ENCODE measurements at places on chromosomes 7 and 10.

DNA sequence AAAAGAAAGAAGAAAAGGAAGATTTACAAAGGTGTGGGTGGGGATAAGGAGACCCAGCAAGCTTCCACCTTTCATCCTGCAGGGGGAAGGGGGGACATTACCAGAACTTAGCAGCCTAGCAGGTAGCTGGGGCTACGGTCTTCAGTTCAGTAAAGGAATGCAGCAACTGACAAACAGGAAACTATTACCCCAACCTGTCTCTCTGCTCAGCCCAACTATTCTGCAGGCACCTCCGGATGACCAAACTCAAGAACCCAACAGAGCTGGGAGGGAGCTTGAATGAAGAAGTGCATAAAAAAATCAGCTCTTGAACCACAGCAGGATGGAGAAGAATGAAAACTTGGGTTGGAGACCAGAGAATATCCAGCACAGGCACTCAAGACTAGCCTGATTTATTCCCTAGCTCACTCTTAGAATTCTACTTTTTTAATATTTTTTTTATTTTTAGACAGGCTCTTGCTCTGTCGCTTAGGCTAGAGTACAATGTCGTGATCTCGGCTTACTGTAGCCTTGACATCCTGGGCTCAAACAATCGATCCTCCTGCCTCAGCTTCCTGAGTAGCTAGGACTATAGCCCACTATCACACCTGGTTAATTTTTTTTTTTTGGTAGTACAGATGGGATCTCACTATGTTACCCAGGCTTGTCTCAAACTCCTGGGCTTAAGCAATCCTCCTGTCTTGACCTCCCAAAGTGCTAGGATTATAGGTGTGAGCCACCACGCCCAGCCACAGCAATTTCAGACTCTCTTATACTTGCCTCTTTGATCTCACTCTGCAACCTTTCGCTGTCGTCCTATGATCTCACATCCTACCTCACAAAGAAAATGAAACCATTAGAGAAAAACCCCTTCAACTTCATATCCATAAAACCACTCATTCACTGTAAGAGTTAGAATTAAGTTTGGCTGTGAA, 18.5 kb upstream of the C10orf67 start:
- no peak for DNase-seq

DNA sequence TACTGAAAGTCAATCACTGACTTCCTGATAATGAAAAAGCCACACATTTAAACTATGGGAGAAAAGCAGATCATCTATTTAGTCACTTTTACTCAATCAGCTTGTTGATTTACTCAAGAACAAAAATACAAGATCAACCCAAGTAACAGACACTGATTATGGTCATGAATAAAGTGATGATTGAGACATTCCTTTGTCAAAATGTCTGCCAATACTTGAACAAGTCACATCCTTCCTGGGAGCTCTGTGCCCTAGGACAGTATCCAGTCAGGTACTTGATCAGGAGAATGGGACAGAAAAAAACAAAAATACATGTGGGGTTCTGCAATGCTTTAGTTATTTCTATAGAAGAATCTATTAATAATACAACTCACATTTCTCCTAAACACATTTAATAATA, 150.0 kb upstream of the NEBL start:
- no peak for DNase-seq

- DNase-seq: no peak
Measured at GRCh38 chr7:141076377-141076776, 2.5 kb downstream of the TMEM178B start.

- no peak for DNase-seq
Measured at GRCh38 chr7:151686016-151686766, 166.5 kb upstream of the RHEB start.

DNA sequence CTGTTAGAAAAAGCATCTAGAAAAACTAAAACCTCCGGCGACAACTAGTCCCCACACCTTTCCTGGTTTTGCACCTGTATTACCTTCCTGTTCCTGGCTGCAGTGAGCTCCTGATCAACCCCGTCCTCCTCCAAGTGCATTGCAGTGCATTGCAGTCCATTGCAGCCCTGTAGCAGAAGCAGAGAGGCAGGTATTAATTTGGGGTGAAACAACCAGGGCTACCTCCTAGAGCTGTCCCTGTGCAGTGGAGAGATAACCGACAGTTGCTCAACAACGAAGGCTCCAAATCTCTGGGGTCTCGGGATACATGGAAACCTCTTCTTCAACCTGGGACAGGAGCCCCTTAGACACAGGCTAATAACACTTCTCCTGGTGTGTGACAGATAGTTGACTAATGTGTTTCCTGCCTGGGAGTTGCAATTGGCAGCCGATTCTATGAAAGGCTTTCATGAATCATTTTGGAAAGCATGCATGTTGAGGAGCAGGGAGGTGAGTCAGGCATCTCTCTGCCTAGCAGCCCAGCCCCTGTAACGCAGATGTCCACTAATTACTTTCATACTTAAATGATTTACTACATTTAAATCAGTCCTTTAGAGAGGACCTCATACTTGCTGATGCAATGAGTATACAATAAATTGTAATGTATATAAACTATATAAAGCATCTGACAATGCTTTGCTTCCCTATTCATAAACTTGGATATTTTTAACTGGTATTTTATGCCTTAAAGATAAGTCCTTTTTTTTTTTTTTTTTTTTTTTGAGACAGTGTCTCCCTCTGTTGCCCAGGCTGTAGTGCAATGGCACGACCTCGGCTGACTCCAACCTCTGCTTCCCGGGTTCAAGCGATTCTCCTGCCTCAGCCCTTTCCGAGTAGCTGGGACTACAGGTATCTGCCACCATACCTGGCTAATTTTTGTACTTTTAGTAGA, 59.0 kb downstream of the PRR15 start:
- DNase-seq: no peak

- DNase-seq: peak; percentile 16
Measured at GRCh38 chr10:30591249-30591670, 38.3 kb downstream of the LYZL2 start.

GRCh38 chr10:80492848-80493521, 38.9 kb downstream of the TSPAN14 start:
- DNase-seq: no peak

DNA sequence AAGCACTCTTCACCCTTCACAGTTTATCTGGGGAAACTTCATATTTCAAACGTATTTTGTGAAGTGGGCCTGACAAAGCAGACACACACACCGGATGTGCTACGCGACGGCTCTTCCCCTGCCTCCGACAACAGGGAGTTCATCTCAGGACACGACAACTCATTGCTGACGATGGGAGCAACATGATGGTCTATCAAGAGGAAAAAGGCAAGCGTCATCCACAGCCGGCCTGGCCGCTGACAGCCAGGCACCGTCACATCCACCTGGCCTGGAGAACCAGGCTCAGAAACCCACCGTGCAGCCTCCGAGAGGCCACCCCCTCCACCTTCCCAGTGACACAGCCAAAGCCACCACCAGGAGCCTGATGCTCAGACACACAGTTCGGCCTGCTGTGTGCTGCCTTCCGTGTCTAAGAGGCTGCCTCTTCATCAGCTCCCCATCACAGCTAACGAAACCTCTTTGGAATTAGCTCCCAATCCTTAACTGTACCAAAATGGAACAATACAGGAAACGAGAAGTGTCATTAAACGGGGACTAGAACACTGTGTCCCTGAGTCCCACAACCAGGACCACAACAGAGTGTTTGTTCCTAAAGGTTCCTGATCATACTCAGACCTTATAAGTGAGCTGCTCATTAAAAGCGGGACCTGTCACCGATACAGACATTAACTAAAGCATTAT, 76.7 kb downstream of the SFMBT2 start:
- no peak for DNase-seq

GRCh38 chr7:119197172-119197876, 972.8 kb downstream of the ANKRD7 start:
- DNase-seq: no peak

DNA sequence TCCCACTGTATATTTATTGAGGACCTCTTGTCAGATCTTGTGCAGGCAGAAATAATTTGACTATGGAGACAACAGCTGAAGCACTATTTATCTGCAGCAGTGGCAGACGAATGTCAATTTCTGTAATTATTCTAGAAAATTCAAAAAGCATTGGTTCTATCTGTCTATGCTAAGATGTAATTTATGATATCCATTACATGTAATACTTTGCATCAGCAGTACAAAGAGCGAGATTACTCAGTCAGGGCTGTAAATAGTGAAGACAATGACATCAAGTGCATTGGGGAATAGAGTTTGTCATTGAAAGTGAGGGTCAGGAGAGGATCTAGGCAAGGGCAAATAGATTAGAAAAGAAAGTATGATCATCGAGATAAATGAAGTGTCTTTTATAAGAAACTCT, 508.2 kb downstream of the ZWINT start:
- no peak for DNase-seq

GRCh38 chr7:140623980-140624379, 16.6 kb downstream of the DENND2A start:
- no peak for DNase-seq

DNA sequence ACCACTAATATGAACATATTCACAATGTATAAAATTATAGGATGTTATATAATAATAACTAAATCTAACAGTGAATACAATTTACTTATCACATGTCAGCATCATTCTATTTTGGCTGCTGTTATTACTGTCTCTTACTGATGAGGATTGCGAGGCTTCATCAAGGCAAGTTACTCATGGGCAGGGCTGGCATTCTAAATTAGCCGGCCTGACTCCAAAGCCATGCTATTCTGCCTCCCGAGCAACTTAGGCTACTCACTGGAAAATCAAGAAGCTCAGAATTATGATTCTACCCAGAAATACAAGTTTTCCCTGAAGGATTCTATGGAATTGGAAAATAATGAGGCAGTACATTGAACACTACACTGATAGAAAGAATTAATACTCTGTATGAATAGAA, 101.7 kb downstream of the ICA1 start:
- no peak for DNase-seq

- DNase-seq: no peak
Measured at GRCh38 chr10:63673246-63673645, 152.0 kb downstream of the REEP3 start.

DNA sequence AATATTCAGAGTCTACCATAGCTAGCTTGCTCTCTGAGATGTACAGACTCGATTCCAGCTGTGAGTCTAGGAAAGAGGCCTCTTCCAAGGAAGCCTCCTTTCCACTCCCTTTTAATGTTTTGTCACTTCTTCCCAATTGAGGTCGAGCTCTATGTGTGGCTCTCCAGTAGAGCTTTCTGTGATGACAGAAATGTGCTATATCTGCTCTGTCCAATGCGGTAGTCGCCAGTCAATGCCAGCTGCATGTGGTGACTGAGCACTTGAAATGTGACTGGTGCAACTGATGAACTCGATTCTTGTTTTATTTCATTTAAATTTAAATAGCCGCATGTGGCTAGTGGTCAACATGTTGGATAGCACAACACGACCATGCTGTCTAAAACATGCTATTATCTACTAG, 387.0 kb upstream of the NRP1 start:
- DNase-seq: no peak

GRCh38 chr7:25716421-25716820, 435.6 kb upstream of the NFE2L3 start:
- DNase-seq: no peak

GRCh38 chr10:124654686-124655085, 89.5 kb downstream of the FAM53B start:
- DNase-seq: no peak

DNA sequence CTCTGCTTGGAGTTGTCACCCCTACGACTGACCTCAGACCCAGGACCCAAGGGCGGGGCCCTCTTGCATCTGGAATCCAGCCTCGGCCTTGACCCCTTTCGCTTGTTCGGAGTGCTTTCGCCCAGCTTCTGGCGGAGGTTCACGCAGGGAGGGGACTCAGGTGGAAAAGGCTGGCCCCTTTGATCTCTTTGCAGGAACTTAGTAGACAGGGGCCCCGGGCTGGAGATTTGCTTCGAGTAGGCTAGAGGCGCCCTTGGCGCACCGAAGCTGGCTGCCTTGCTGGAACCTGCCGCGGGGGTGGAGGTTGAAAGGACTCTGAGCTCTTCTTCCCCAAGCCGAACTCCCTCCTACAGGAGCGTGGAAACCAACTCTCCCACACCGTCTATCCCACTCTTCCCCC, 255.1 kb downstream of the OTUD1 start:
- no peak for DNase-seq

- DNase-seq: no peak
Measured at GRCh38 chr7:132783824-132784223, 207.6 kb upstream of the PLXNA4 start.

GRCh38 chr7:95421847-95422444, 12.9 kb downstream of the PON2 start:
- DNase-seq: no peak

GRCh38 chr7:74289018-74289658, at the start of gene CLIP2:
TSS of gene CLIP2 (plus strand) at chr7:74289407. CDS start at chr7:74317547, 28,140 bp downstream.
- peak; percentile 64 for DNase-seq

DNA sequence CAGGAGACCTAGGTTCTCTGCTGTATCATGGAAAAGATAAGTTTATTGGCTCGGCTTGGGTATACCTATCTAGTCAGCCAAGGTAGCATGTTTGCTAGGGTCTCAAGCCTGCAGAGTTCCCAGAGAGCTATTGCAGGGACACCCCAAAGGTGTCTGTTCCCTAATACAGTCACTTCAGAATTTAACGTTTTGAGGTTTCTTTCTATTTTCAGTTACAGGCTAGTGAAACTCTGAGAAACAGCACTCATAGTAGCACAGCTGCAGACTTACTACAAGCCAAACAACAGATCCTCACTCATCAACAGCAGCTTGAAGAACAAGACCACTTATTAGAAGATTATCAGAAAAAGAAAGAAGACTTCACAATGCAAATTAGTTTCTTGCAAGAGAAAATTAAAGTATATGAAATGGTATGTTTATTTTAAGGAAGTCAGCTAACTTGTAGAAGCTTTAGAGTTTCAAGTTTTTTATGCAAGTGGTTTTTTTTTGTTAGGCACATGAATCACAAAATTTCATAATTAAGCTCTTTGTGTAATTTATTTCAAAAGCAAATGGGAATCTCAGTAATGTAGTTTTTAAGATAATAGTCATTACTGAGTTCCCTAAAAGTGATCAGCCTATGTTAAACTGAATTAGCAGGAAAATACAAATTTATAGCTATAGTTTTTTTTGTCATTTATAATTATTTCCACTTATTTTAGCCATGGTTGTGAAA, 54.9 kb downstream of the AKAP9 start:
- DNase-seq: no peak
